ENCODE measurements at places on chromosomes 6 and 20.
A peak's percentile ranks its signal among the peaks of the same experiment; 100 is the strongest.

- DNase-seq = no peak
These were observed 24.7 kb downstream of the RALGAPB start for GRCh38 chr20:38497246-38497935.

GRCh38 chr6:150290429-150290828, 78.4 kb upstream of the IYD start:
- DNase-seq = peak; percentile 19

GRCh38 chr20:31989030-31989645, 21.1 kb upstream of the CCM2L start:
- DNase-seq = no peak

- no peak for DNase-seq
These were observed 120.4 kb downstream of the SIM1 start for GRCh38 chr6:100344321-100344720.

DNA sequence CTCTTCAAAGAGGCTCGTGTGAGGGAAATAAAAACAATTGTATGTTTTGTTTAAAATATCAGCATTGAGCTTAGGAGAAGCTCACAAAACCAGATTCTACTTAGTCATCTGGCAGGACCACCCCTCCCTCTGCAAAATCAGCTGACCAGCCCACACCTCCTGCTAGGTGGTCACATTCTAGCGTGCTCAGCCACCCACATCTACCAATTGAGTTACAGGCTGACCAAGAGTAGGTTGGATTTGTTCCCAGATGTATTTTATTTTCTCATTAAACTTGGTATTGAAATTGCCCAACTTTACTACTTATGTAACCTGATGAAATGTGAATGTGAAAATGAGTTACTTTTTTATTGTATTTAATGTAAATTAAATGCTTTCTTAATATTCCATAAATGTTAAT, 56.2 kb downstream of the SLC22A2 start:
- no peak for DNase-seq

DNA sequence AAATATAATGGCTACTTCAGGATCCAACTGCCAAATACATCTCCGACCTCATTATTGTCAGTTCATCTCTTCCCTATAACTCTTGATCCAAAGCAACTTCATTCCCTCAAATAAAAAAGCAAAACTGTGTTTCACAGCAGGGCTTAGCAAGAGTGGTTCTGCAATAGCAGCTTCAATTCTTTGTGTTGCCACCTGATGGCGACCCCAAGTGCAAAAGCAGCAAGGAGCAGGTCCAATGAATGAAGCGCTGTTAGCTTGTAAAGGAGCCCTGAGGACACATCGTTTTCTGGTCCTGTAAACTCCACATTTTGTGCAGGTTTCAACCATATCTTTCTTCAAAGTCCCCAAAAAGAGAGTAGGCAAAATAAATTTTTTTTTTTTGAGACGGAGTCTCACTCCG, 19.6 kb downstream of the RTN4IP1 start:
- DNase-seq = peak; percentile 27

GRCh38 chr6:161117308-161117707, 125.7 kb downstream of the MAP3K4 start:
- DNase-seq = no peak

DNA sequence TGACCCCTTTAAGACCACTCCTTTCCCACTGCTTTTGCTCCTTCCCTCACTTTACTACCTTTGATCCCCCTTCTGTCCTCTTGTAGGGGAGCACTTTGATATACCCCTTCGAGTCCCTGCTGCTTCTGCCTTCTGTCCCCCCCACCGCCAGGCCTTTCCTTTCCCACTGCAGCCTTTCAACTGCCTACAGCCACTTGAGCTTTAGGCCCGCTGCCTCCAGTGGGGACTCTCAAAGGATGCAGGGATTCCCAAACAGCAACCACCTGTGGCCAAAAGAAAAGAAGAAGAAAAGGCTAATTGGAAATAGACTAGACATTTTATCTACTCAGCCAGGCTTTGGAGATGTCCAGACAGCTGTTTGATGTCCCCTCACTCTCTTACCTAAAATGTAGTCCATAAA, 77.0 kb upstream of the DTNBP1 start:
- no peak for DNase-seq

GRCh38 chr6:13049666-13050254, 278.6 kb downstream of the TBC1D7 start:
- DNase-seq = no peak

DNA sequence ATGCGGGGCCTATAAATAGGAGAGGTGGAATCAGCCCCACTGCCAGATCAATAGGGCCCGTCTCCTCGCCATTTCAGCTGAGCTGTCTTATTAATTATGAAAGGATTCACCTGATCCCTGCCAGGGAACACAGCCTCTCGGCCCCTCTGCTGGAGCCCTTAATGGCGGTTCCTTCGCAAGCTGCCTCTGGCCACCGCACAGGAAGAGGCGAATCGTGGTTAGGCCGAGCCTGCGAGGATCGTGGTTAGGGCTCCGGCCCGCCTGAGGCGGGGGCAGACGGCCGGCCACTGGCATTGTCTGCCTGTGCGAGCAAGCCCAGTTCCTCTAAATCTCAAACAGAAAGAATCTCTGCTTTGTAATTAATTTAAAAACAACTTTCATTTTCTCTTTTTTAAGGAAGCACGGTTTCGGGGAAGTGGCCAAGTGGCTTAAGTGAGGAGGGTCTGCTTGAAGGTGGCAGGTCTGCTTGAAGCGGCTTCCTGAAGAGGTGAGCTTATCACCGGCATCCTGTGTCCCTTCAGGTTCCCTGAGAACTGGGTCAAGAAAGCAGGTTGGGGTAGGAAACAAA, 9.2 kb downstream of the NRN1 start:
- DNase-seq = no peak

DNA sequence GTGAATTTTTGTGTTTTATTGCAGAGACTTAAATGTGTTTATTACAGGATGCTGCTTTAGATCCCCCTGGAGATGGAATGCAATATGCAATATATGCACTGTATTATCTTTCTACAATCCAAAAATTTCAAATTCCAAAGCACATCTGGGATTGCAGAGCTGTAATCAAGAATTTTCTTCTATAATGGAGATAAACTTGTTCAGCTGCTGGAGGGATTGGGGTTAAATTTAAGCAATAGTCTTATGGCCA, 66.4 kb downstream of the MKKS start:
- no peak for DNase-seq

- DNase-seq = no peak
These were observed 127.9 kb downstream of the HUS1B start for GRCh38 chr6:528989-529388.

GRCh38 chr6:159844737-159845645, 44.9 kb downstream of the PNLDC1 start:
- DNase-seq = no peak

DNA sequence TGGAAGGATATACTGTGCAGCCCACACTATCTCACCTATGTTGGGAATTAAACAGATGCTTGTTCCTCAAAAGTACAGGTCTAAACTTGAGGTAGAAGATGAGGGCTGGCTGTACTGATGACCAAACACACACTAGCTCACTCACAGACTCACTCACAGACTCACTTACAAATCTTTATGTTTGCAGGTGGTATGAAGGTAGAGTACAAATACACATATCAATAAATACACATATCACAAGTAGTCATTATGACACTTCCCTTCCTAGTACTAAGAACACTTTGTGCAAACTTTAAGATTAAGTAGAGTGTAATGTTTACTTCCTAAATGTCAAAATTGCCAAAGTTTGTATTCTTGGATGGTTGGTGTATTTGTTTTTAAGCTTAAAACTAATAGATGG, 155.4 kb upstream of the KCNQ5 start:
- DNase-seq = no peak

GRCh38 chr6:107447663-107448216, 11.6 kb downstream of the PDSS2 start:
- DNase-seq = no peak

DNA sequence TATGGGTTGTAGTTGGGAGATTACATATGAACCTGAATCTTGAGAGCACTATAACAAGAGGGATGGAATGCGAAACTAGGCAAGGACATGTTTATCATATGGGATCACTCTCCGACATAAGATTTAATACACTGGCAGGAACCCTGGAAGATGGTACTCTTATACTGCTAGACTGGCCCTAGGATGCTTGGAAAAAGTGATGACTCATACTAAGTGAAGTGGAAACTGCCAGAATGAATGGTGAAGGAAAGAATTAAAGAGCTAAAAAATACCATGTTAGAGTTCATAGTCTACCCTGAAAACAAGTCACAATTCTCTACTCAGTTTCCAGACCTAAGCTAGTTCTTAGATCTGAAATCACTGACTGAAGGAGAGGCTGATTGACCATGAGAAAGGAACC, 45.5 kb upstream of the THEMIS start:
- DNase-seq = no peak

DNA sequence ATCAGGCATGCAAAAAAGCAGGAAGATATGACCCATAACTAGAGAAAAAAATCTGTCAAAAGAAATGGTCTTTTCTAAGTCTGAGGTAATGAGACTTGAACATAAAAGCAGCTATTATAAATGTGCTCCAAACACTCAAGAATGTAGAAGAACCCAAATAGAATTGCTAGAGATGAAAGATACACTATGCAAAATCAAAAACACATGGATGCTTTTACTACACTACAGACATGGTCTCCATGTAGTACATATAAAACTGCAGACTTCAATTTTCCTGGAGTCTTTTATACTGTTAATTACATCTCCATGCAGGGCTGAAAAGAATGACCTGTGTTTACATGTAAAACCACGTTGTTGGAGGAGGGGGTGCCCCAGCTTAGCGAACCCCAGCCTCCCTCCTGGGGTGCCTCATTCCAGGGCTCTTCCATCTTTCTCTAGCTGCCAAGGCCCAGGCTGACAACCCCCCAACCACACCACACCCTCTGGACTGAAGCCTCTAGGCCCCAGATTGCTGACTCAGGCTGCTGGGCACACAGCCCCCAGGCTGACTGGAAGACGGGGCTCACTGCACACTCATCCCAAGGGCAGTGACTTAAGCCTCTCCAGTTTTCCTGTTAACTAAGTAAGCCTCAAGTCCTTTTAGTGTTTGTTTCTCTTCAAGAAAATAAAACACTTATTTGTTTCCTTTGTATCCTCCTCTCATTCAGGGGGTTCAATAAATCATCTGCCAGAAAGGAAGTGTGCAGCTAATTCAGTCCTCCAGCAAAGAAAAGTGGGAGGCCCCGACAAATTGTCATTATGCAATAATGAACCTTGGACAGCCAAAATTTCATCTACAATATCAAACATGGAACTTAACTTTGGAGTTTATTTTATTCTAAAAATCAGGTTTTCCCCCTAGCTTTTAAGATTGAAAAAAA, 26.0 kb upstream of the PLAGL1 start:
- peak; percentile 5 for DNase-seq

DNA sequence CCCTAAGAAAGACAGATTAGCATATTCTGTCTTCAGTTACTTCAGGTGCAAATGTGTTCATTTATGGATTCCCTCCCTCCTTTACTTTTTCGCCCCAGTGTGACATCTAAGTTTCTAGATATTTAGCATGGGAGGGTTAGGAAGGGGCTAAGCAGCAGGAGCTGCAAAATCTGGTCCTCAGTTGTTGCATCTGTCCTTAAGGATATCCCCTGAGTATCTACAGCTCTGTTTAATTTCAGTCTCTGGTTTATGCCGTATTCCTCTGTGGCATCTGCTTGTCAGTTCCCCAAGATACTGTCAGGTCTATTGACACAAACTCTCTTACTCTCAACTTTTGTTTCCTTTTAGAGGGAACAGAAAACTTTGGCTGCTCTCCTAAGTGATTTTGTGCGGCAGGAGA, 754.6 kb upstream of the MAP3K7 start:
- DNase-seq = no peak

- DNase-seq = no peak
These were observed 1.4 kb downstream of the ZNF512B start for GRCh38 chr20:63968136-63968927.

DNA sequence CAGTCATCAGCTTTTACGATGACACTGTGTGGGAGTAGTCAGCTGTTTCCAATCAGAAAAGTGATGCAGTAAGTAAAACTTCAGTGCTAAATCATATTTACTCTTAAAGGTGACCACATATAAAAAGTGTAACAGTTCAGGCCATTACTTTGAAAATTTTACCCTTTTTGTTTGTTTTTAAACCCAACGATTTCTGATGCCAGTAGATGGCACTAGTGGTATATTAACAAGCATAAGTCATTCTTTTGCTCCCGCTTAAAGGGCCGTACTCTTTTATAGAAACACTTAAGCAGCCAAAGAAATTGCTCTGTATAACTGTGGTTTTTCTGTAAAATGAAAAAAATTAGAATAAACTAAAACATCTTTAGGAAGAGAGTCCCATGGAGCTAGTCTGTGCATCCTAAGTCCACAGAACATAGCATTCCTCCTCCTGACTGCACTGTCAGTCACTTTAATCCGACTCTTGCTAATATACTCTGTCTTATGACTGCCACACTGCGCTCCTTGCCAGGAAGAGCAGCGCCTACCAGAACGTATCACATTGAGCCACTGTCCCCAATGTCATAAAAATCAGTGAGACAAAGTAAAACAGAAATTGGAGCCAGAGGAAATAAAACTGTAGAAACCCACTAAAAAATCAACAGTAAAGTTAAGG, 25.0 kb downstream of the HEBP2 start:
- DNase-seq = peak; percentile 40

- DNase-seq = no peak
These were observed 270.2 kb upstream of the PRDM1 start for GRCh38 chr6:105815661-105816555.

DNA sequence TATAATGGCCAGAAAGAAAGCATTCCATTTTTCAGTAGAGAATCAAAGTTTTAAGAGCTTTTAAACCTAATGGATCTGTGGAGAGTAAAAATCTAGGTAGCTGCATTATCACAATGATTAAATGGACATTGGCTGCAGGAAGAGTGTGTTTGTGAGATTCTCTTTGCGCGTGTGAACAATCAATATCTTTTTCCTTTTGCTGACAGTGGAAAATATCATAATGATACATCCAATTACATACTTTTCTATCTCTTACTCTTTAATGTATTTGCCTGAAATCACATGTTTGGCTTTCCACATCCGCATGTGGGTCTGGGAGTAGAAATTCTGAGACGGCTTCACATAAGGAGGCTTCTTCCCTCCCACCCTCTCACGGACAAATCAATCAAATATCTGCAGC, 69.8 kb upstream of the DUSP22 start:
- no peak for DNase-seq

DNA sequence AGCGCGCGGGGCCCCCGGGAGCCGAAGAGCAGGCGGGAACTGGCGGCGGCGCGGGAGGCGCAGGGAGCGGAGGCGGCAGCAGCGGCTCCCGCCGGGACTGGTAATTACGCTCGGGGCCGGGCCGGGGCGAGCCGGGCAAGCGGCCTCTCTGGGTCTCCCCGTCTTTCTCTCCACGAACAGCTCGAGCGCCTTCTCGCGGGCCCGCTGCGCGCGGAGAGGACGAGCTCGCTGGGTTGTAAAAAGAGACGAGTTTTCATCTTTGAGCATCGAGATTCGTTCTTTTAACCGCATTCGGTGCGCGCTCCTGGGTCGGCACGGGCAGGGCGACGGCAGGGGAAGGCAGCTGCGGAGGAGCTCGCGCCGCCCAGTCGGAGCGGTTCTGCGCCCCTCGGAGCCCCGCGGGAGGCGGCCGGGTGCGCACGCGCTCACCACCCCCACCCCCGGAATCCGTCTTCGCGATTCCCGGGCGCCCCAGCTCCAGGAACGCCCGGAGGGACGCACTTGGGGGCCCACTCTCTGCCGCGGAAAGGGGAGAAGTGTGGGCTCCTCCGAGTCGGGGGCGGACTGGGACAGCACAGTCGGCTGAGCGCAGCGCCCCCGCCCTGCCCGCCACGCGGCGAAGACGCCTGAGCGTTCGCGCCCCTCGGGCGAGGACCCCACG, 38.0 kb downstream of the YTHDF1 start:
- DNase-seq = no peak

Measured in A172 (cell line).